ENCODE measurements at places on chromosomes 3 and 15.
A peak's percentile ranks its signal among the peaks of the same experiment; 100 is the strongest.

- DNase-seq = no peak
Observed at GRCh38 chr15:95843241-95843910, 487.1 kb upstream of the NR2F2 start.

DNA sequence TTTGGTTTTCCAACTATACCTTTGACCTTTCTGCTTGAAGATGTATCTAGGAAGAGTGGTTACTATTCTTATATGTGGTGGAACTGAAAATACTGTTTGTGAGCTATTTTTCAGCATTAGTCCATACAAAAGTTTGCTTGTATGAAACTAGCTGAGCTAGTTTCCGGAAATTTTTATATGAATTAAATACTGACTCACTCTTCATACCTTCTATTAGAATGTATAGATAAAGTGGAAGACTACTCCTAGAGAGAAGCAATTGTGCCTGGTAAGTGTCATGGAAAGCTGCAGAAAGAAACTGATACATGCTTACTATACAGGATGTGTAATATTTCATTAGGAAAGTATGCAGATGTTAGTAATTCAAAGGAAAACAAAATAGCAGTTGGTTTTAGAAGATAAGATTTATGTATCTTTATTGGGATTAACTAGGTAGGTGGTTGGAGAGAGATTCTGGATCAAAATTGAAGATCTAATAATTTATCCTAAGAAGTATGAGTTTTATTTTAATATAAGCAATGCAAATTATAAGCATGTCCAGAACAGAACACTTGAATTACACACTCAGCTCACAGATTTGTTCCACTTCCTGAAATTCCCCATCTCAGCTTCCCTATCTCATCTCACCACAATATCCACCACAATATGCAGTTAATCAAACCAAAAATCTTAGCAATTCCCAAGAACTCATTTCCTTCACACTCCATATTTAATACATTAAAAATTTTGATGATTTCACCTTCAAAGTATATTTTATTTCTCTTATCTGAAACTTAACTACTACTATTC, 82.8 kb downstream of the BCHE start:
- no peak for DNase-seq

GRCh38 chr3:135516143-135516542, 449.4 kb upstream of the PPP2R3A start:
- no peak for DNase-seq

GRCh38 chr3:135047061-135047460, 252.0 kb downstream of the EPHB1 start:
- no peak for DNase-seq

DNA sequence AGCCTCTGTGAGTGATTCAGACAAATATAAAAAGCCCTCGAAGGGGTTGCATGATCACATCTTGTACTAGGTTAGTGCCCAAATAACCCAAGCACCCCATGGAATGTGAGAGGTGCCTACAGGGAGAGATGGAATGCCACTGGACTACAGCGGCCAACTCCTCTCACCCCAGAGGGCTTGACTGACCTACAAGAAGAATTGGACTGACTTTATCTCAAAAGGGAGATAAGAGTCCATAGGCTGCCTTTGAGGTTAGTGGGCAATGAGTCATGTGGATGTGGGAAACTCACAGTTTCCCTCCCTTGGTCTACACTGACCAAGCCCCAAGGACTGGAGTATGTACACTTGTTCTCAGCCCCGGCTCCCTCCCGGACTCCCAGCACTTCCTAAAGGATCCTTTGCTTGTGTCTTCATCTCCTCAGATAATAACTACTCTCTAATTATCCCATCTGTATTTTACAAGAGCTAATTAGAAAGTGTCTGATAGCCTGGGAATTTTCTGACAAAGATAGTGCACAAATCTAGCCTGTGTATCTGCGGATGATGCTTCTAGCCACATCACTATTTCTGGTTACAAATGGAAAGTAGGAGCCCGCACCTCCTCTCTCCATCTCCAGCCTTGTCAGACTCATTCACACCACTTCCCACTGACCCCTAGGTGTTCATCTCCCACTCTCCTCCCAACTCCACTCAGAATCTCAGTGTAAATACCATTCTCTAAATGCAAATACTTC, 547.8 kb upstream of the TBL1XR1 start:
- peak; percentile 37 for DNase-seq

DNA sequence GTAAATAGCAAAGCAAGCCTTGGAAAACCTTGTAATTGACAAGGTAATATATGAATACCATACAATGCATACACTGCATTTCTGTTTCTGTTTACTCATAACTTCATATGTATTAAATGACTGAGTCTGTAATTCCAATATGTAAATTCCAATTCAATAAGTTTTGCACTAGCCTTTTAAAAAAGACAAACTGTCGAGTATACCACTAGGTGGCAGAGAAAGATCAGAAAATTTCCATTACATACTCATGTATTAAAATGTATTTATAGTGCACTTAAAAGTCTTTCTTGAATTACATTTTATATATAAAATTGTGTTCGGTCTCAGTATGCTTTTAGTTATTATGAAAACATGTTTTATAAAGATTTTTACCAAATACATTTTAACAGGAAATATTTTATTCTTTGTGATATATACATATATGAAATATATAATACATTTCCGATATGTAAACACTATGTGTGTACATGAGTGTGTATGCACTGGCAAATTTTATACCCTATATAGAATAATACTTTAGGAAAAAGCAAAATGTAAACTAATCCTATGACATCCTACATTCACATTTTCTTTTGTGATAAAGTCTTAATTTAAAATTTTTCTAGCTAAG, 216.8 kb downstream of the VGLL3 start:
- DNase-seq = no peak

DNA sequence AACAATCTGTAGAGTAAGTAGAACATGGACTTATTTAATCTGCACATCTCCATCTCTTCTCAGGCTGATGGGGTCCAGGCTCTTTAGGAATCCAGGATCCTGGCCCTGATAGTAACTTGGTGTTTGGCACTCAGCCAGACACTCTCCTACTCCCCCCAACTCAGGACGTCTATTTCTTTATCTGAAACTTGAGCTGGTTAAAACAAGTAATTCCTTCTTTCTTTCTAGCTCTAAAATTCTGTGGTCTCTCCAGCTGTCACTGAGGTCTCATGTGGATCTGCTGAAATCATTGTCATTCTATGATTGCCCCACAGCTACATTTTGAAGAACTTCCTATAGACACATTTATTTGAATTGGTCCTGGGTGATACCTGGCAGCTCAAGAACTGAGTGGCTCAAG, 59.0 kb downstream of the TP63 start:
- no peak for DNase-seq

DNA sequence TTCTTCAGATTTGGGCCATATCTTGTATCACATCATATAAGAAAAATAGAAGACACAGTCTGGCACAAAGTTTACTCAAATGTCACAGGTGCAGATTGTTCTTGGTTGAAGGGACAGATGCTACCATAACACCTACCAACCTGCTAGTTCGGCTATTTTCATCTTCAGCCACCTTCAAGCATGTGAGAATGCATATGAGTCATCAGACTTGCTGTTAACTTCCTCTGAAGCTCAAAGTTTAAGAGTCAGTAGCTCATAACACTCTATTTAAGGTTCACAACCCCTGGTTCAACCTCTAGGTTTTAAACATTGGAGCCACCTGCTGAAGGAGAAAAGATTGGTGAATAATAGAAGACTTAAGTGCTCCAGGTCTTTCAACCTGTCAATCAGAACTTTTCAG, 522.8 kb downstream of the NLGN1 start:
- no peak for DNase-seq

- DNase-seq = peak; percentile 10
Observed at GRCh38 chr3:98513091-98513511, 9.6 kb downstream of the CLDND1 start.

DNA sequence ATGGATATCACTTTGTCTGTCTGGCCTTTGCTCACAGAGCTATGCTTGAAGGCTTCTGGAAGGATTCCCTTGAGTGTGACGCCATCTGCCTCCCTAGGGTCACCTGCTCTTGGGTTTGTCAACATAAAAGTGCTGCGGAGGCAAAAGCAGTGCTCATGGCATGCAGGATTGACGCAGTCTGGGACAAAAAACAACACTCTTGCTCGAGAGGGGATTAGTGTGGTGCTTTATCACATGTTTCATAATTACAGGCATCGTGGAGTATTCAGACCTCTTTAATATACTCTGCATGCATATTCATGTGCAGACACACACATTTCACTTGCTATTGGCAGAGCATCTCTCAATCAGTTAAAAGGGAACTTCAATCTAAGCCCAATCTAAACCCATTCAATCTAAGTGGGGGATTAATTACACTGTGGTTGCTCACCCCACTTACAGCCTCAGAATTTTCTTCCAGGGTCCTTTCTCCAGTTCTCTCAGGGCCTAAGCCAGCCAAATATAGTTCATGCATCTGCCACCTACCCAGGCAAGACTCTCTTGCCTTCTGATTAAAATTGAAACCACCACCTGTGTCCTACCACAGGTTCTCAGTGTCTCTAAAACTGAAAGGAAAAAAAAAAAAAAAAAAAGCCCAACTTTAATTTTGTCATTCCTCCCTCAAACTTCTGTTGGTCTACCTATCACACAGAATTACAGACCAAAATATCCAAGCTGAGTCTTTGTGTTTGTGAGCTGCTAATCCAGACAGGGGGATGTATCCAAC, 75.6 kb downstream of the BFSP2 start:
- no peak for DNase-seq

DNA sequence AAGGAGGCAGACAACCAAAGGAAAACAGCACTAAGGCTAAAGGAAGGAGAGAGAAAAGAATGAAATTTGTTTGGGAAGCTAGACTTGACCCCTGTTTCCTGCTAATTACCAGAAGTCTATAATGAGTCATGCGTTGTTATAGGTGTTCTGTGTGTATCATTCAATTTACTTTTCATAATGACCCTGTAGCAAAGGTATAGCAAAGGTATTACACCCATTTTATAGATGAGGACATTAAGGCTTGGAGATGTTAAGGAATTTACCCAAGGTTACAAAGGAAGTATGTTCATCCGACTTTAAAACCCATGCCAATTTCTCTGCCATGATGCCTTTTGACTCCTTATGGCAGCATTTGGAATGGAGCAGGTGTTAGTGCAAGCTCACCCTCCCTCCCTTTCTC, 54.9 kb downstream of the RAP2B start:
- no peak for DNase-seq

- DNase-seq = no peak
Observed at GRCh38 chr15:62578546-62578945, 413.5 kb upstream of the C2CD4B start.

GRCh38 chr3:77042882-77043281, 3.0 kb downstream of the ROBO2 start:
- no peak for DNase-seq

DNA sequence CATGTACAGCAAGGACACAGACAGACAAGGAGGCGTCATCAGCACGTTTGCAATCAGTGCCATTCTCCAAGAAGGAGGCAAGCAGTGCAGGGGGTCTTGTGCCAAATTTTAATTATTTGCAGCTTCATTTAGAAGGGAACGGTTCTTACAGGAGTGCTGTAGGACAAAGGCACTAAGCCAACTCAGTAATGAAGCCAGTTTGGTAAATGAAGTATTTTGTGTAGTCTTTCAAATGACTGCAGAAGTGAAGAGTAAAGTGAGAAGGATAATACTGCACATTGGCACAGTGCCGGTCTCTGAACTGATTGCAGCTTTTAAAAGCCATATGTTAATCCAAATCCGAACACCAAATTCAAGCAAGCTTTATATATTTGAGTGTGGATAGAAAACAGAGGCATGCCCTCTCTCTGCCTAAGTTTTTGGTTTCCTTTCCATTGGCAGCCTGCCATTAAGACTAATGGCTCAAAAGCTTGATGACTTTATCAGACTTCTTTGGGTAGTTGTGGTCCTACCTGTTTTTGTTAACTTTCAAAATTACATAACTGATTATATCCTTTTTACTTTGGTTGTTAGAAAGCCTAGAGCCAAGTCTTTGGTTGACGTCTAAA, 101.3 kb downstream of the SENP2 start:
- peak; percentile 25 for DNase-seq

- DNase-seq = no peak
Observed at GRCh38 chr15:69782809-69783208, 314.9 kb downstream of the TLE3 start.

DNA sequence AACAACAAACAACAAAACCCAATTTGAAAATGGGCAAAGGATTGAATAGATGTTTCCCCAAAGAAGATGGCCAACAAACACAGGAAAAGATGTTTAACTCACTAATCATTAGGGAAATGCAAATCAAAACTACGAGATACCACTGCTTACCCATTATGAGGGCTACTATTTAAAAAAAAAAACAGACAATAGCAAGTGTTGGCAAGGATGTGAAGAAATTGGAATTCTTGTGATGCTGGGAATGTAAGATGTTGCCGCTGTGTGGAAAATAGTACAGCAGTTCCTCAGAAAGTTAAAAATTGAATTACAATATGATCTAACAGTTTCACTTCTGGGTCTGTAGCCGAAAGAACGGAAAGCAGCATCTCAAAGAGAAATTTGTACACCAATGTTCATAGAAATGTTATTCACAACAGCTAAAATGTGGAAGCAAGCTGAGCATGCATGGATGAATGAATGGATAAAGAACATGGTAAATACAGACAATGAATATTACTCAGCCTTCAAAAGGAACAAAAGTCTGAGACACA, 121.9 kb downstream of the CHSY1 start:
- no peak for DNase-seq

- no peak for DNase-seq
Observed at GRCh38 chr3:30795176-30795575, 99.3 kb downstream of the GADL1 start.

GRCh38 chr3:155241579-155241978, 51.9 kb downstream of the STRIT1 start:
- DNase-seq = no peak

DNA sequence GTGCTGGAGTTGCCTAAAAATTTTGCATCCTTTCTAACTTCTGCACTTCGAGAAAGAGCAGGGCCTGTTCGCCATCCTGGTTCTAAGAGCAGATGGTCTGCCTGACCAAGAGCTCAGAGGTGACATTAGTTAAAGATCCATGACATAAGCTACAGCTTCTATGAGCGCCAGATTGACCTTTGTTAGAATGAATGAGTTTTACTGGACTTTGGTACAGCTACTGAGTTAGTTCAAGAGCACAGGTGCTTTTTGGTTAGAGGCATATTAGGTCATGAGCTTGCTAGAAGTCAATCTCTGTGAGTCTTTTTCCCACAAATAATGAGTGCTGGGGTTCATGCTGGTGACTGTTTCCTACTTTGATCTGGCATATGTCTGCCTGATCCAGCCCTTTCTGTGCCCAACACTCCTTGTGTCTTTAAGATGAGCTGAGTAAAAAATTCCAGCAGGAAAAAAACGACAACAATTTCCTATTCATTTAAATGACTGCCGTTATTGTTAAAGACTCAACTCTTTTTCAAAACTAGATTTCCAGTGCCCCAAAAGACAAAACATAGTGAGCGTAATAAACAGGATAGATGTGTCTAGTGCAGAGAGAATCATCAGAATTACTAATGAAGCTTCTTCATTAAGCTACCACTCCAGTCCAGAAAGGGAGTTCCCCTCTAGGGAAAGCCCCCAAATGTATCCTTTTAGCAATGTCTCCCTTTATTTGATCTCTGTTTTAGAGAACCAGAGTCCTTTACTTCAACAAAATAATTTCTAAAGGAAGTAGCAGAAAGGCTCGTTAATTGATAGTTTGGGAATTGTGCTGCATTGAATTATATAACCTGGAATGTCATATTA, 152.9 kb downstream of the SLCO3A1 start:
- DNase-seq = no peak

Measured in Calu3 (cell line).